ENCODE measurements at places on chromosomes 13 and 19.

DNA sequence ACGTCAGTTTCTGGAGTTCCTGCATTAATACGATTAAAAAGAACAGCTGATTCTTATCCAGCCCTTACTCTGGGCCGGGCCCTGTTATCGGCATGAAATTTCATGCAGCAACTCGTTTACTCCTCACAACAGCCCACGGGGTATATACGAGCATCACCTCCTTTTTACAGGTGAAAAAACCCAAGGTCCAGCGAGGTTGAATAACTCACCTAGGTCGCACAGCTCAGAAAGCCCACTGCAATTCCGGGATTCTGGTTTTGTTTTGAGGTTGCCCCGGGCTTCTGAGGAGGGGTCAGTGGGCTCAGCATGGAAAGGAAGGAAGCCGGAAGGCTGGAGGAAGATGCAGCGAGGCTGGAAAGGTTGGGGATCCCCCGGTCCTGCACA is 577 bp upstream of the ACP7 start:
- DNase-seq = no peak

DNA sequence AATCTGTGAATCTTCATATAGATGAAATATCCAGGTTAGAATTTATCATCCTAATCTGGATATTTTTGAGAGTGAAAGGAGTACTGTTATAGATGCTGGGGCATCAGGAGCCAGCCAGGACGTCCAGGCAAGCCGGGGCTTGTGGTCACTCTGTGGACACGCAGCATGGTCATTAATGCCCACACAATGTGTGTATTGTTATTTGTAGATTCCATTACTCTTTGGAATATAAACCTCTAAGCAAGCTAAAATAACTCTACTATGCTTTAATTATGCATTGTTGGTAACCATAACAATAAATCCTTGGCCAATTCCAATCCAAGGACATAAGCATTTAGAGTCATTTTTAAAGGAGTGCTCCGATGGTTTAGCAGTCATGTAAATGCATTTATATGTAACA is 137.9 kb downstream of the TM9SF2 start:
- DNase-seq = no peak

DNA sequence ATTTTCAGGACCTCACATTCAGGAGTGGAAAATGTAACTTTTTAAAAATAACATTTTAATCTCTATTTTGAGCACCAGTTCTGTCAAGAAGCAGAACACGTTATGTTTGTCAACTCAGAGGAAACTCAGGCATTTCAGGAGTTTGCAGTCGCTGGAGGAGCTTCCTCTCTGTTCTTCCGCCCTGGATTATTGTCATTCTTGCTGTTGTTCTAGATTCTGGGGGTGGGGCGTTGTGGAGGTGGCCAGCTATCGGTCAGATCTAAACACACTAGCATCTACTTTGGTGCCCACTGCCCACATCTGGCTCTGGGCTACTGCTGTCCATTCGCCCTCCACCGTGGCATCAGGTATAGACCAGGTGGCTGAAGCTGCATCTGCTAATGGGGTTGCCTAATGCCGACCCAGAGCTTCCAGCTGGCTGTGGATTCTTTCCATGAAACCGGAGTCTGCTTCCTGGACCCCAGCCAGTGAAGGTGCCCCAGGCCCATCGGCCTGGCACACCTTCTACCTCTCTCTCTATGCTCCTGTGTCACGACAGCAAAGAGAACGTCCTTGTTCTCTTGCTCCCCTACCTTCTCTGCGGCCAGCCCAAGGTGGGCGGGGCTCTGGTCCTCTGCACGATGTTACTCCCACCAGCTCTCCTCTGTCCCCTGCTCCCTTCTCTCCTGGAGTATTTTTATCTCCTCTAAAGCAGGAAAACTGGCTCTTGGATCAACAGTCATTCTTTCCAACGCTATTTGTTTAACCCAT is 36.7 kb upstream of the DGKH start:
- no peak for DNase-seq

GRCh38 chr19:17966550-17967256 is at the start of gene KCNN1:
Gene KCNN1, plus strand, starts transcription at chr19:17967107. Its CDS starts 6,782 bp downstream, at chr19:17973889.
- no peak for DNase-seq

DNA sequence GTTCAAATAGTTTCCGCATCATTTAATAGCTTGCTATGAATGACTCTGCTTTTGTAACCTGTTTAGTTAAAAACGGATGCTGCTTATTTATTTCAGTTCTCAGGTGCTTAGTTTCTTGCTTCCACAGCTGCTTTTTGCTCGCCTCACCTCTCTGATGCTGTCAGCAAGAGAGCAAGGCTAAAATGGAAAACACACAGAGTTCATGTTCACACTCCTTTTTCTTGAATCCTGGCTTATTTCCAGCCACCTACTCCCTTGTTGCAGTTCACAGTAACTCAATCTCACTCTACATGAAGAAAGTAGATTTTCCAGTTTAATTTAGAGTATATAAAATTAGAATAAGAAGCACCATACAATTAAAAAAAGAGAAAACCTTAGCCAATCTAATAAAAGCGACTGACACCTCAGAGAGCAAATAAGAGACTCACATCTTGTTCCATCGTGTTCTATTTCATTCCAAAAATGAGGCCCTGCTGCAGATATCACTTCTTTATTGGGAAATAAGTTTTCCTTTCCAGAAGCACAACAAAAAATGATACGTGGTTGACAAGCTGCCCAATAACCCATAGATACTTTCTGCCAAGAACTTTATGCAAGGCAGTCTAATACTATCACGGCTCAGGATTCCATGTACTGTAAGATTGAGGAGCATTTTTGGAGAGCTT is 326.1 kb upstream of the SLITRK1 start:
- no peak for DNase-seq

- no peak for DNase-seq
Measured at GRCh38 chr13:44051405-44051804, 171.7 kb downstream of the LACC1 start.

- peak; percentile 28 for DNase-seq
Measured at GRCh38 chr13:49400755-49401659, 42.9 kb downstream of the CAB39L start.

DNA sequence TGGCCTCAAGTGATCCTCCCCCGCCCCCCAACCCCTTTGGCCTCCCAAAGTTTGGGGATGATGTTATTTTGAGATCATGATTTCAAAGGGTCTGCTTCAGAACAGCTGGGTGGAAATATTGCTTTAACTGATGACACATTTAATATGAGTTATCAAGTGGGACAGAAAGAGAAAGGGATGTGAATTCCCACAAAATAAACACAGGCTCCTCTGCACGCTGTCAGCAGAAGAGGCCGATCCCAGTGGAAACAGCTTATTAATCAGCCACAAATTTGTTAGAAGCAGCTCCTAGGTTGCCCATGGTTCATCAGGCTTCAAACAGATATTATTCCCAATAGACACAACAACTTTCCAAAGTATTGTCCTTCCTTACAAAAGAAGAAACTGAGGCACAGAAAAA is 4.7 kb downstream of the DCLK1 start:
- DNase-seq = no peak

GRCh38 chr13:102580552-102581169 is 16.1 kb upstream of the TPP2 start:
- no peak for DNase-seq

DNA sequence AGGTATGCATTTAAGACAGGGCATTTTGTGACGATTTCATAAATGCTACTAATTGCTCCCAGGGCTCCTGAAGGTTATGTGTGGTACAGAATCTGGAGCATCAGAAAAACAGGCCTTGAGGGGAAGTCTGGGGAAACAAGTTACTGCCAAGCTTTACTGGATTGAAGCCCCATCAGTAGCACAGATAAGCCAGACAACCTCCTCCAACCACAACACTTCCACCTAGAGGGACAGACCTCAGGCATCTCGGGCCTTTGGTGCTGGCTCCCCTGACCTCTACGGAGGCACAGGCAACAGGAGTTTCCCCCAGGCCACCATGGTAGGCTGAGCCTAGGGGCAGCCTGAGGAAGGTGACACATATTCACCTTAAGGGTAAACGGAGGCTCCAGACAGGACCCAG is 54.1 kb downstream of the ABCC4 start:
- DNase-seq = no peak

DNA sequence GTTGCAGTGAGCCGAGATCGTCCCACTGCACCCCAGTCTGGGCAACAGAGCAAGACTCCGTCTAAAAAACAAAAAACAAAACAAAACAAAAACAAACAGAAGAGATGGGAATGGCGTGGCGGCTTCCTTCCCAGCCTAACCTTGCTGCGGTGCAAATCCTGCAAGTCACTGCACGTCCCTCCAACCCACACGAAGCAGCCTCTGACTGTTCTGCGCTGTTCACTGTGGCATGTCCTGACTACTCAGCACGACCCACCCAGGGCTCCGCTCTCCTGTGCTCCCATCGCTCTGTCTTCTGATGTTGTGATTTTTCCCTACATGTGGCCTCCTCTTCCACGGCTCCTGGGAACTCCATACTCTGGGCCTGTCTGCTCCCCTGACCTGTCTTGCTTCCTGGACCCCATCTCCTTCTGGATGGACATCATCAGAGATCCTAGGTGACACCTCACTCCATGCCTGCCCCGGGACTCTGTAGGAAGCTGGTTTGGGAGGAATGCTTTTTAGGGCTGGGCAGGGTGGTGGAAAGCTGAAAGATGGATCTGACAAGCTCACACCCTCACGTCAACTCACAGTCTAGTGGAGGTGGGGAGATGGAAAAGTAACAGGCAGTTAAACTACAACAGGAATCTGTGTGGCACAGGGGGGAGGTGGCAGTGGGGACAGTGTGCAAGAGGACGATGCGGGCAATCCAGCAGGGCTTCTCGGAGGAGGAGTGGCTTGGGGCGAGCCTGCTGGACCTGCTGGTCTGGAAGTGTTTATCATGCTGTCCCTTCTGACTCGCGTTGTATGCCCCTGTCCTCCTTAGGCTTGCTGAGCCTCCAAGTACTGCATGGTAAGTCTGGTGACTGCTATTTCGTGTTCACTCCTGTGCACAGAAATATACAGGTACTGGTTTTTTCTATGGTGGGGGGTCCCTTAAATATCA is 18.8 kb downstream of the ZSCAN5A start:
- no peak for DNase-seq

DNA sequence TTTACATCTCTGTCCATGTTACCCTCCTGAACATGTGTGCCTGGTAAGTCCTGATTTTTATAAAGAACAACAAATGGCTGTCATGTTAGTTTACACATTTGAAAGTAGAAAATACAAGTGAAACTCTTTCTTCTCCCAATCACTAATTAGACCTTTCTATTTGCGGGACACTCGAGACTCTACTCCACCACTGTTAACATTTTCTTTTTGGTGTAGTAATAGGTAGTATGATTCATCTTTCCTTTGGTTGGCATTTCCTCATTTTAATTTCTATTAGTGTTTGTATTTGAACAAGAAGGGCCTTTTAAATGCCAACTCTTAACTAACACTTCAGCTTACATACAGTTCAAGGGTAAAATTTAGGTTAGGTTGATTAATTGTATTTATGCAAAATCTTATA is 371.1 kb downstream of the PCDH9 start:
- no peak for DNase-seq

- no peak for DNase-seq
Measured at GRCh38 chr19:48650974-48651682, 5.1 kb upstream of the CA11 start.

- DNase-seq = no peak
Measured at GRCh38 chr19:51564791-51565190, 6.3 kb upstream of the ZNF175 start.

DNA sequence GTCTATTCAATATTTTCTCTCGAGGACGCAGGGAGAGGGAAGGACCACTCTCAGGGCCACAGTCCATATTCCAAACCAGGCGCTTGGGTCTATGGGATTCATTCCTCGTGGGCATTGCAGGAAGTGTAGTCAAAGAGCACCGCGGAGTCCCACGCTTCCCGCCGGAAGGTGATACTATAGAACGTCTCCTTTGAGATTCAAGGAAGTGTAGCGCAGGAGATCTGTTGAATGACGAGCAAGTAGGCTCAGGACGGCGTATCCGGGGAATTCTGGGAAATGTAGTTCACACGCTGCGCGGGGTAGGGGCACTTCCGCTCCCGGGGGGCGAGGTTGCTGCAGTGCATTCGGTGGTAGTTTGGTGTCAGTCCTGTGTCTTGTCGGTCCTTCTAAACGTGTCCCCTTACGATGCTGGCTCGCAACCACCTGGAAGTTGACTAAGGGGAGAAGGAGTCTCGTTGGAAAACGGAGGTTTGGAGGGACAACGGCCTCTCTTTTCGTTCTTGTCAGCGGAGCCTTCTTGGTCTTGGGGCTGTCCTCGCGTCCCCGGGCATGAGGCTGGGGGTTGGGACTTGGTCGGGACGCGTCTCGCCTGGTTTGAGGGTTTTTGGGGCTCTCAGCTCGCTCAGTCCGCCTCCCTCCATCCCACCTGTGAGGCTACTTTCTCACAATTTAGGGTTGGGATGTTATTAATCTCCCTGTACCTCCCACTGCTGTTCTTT is at the start of gene ZNF284:
Gene ZNF284, plus strand, starts transcription at position 336 of the 719 bp plus-strand sequence. CDS start 4,231 bp downstream, outside the sequence.
- peak; percentile 64 for DNase-seq

- DNase-seq = no peak
Measured at GRCh38 chr13:55577082-55577846, 1563.5 kb upstream of the PRR20A start.

DNA sequence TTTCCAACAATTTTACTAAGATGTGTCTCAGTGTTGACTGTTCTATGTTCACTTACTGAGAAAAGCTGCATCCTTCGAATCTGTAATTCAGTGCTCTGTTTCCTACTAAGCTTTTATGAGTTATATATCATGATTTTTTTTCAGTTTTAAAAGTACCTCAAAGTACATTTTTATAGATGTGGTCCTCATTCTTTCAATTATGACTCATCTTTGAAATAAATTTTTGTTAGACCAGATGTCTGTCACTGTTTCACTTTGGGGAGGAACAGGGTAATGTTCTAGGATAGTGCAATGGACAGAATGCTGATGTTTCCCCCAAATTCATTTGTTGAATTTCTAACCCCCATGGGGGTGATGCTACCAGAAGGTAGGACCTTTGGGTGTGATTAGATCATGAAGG is 74.8 kb downstream of the NALCN start:
- peak; percentile 16 for DNase-seq

DNA sequence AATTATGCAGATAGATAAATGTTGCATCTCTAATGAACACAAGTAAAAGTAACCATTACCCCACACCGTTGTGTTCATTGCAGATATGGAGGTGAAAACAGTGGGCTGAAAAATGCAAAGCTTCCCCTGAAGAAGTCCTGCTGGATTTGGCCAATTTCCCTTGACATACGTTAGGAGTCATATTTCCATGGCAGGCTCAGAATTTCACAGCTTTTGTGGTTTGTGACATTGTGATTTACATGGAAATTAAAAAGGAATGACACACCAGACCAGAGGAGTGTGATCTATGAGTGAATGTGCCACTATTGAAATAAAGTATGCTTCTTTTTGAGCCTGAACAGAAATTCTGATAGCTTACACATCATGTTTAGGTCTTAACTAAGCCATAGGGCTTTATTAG is 221.1 kb upstream of the TMTC4 start:
- DNase-seq = no peak

Data from GM04504 (cell line).